ENCODE measurements at places on chromosomes 2 and 18.
A peak's percentile ranks its signal among the peaks of the same experiment; 100 is the strongest.

- DNase-seq = no peak
Observed at GRCh38 chr2:96954011-96954846, 32.2 kb downstream of the FAM178B start.

DNA sequence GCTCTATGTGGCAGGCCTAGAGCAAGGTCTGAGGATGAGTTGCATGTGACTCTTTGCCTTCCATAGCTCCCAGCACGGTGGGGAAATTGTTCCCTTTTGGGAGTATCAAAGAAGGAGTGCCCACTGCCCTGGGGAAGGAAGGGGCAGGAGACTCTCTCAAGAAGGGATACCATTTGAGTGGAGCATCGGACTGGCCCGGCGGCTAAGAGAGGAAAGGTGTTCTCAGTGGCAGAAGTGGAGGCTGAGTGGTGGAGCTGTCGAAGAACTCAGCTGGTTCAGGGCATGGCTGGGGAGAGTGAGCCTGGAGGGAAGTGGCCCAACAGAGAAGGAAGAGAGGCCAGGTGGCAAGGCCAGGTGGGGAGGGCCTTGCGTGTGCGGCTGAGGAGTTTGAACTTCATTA is 235.2 kb downstream of the DYSF start:
- DNase-seq = no peak

- no peak for DNase-seq
Observed at GRCh38 chr2:78068808-78069207, 546.6 kb upstream of the LRRTM4 start.

- DNase-seq = no peak
Observed at GRCh38 chr2:189231719-189232323, 52.3 kb upstream of the COL5A2 start.

- no peak for DNase-seq
Observed at GRCh38 chr2:170530803-170531564, 184.2 kb upstream of the SP5 start.

DNA sequence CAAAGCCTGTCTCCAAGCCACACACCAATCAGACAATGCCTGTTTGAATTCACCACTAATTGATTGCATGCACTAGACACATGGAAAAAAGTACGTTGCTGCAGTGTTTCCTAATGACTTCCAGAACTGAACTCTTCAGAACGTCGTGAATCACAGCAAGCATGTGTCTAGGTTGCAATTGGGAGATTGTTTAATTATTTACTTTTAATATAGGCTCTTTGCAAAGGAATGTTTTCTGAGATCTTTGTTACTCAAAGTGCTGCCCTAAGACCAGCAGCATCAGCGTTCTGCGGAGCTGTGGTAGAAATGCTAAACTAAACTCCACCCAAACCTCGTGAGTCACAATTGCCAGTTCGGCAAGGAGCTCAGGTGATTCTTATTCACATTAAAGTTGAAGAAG is 52.7 kb upstream of the CCDC68 start:
- no peak for DNase-seq

GRCh38 chr2:23664066-23664788 is 262.7 kb downstream of the ATAD2B start:
- DNase-seq = no peak

- DNase-seq = no peak
Observed at GRCh38 chr2:241200822-241201395, 12.4 kb downstream of the ANO7 start.

DNA sequence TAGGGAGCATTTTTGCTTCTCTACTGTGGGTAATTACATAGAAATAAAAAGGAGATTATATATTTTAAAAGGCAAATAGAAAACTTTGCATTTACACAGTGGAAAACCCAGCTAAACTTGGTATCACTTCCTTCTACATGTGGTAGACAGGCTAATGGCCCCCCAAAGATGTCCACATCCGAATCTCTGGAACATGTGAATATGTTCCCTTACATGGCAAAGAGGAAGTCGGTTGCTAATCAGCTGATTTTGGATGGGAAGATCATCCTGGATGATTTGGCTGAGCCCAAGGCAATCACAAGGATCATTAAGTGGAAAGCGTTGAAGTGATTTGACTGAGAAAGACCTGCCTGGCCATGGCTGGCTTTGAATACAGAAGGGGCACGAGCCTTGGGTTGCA is 26.2 kb downstream of the CREG2 start:
- DNase-seq = no peak

GRCh38 chr2:161344692-161345091 is 36.5 kb downstream of the PSMD14 start:
- no peak for DNase-seq

GRCh38 chr2:1945819-1946218 is 201.5 kb upstream of the PXDN start:
- DNase-seq = no peak

DNA sequence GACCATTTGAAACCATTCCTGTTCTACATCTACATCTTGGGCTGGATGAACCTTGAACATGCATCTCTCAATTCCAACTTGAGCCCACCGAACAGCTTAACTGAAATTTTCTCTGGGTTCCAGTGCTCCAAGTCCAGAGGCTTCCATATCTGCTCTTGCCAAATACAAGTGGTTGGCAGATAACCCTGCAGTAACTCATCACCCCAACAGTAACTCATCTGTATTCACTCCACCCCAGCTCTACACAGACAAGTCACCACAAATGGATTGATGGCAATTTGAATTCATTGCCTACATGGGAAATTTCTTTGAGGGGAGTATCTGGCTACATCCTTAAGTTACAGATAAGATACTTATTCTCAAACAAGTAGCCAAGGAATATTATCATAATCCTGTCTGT is 502.4 kb upstream of the TNP1 start:
- no peak for DNase-seq

GRCh38 chr2:23211987-23212583 is 172.9 kb upstream of the KLHL29 start:
- no peak for DNase-seq

DNA sequence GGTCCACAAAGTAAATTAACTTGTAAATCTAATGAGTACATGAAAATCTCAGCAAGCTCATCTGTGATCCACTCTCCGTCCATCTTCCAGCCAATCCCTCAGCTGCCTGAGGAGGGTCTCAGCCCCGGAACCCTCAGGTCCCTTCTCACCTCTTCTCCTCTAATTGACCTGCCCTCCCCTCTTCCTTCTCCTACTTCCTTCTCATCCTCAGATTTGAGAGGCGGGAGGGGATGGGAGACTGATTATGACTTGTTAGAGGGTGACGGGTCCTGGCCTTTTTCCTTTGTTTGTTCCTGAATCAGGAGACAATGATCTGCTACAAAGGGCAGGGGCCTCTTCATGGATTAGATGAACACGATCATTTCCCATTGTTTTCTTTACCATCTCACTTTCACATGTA is 80.1 kb downstream of the CYBRD1 start:
- no peak for DNase-seq

DNA sequence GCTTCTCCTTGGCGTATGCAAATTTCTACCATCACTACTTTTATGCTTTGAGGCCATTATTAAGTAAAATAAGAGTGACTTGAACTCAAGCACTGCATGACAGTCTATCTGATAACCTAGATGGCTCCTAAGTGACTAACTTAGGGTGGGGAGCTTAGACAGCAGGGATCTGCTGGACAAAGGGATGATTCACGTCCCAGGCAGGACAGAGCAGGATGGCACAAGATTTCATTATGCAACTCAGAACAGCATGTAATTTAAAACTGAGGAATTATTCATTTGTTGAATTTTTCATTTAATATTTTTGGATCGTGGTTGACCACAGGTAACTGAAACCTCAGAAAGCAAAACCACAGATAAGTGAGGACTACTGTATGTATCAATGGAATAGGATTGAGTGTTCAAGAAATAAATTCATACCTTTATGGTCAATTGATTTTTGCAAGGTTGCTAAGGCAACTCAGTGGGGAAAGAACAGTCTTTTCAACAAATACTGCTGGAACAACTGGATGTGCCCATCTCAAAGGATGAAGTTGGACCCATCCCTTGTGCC is 115.3 kb downstream of the MBD2 start:
- DNase-seq = no peak

GRCh38 chr2:85935170-85935745 is 46.5 kb upstream of the ST3GAL5 start:
- DNase-seq = no peak

DNA sequence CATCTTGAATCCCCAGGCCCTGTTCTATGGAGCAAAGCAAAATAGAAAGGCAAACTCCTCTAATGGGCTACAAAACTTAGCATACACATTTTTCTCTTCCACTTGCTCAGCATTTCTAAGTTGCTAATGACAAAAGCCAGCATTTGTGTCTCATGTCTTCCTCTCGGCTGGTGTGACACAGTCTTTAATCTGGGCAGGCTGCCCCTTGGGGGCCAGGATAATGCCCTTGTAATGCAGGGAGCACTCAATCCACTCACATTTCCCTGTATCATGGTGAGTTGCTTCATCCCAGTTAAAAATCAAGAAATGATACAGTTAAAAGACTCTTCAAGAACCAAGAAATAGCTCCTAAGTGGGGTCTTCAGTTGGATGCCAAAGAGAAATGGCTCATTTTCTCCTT is 109.1 kb upstream of the FBXO11 start:
- no peak for DNase-seq

DNA sequence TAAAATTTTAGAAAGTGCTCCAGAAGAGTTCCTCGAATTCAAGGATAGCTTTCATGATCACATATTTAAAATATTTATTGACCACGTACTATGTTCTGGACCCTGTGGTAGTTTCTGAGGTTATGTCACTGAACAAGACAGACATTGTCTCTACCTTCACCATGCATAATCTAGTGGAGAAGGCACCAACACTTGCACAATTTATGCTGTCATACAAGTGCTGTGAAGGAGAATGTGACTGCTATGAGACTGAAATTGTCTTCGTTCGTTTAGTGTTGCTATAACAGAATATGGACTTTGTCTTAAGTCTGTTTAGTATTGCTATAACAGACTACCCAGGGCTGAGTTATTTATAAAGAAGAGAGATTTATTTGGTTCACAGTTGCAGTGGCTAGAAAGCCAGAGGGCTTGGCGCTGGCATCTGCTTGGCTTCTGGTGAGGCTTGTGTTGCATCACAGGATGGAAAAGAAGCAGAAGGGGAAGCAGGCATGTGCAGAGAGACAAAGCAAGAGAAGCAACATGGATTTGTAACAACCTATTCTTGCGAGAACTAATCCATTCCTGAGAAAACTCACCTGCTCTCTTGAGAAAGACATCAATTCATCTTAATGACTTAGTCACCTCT is 50.0 kb upstream of the RFX8 start:
- DNase-seq = no peak

DNA sequence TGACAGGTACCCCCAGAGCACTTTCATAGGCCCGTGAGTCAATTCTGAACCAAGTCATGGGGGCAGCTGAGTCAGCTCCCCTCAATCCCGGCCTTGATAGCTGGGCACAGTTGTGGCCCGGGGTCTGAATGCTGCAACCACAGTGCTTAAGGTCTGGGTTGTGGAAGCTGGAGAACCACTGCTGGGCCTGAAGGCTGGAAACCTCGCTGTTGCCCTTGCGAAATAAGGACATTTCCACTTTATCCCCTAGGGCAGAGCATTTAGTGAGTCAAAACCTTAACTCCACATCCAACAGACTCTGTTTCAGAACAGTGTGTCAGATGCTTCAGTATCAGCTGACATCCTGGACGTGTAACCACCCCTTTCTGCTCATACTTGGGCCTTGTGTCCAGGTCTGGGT is 58.6 kb downstream of the SP110 start:
- no peak for DNase-seq

GRCh38 chr18:79496237-79496977 is 100.7 kb downstream of the NFATC1 start:
- DNase-seq = no peak

DNA sequence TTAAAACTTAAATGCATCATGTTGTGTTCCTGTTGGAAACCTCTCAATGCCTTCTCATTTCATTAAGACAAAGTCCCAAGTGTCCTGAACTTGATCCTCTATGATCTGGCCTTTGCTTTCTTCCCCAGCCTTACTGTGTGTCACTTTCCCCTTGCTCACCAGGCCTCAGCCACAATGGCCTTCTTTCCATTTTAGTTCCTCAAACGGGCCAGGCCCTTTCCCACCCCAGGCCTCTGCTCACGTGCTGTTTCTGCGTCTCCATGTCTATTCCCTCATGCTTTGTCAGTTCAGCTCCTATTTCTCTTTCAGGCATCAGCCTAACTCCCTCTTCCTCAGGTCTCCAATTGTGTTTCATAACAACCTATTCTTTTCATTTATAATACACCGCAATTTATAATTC is 19.5 kb downstream of the CXCR4 start:
- no peak for DNase-seq

DNA sequence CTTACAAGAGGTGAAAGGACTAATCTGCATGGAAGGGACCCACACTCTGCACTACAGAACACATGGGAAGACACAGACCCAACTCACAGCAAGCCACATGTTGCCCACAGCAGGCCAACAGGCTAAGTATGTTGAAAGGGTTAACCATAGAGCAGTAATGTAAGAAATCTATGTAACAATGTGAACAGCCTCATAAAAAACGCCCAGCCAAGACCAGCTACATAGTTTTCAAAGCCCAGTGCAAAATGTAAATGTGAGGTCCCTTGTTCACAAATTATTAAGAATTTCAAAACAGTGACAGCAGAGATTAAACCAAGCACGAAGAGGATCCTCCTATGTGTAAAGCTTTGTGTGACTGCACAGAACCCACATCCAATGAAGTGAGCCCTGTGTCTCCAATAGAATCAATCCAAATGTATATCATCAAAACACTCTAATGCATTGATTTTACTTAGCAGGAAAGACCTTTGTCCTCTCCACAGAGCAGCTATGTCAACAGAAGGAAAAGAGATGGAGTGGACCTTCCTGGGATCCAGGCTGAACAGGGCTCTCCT is 210.1 kb downstream of the AGPS start:
- peak; percentile 33 for DNase-seq

DNA sequence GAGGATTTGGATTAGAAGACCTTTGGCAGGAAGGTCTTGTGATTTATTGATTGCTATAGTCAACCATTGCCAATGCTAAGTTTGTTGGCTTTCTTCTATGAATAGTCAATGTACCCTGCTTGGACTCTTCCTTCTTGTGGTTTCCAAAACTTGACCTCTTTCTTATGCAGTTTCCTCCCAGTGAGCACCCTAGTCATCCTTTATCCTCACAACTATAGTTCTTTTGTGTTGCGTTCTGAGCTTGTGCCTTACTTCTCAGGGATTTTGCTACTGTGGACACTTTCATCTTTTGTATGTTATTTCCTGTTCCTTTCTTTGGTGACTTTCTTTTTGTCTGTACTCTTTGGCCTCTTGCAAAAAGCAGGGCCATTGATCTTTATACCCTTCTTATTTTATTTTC is 168.2 kb downstream of the LRRTM1 start:
- no peak for DNase-seq
